Stimulated activated CD8-positive, alpha-beta memory T cell treated with anti-CD3 and anti-CD28 coated beads, Interleukin-15, amount 100 ng/mL, for 1 hour (primary cell): ENCODE measurements at places on chromosomes 2 and 18.

DNA sequence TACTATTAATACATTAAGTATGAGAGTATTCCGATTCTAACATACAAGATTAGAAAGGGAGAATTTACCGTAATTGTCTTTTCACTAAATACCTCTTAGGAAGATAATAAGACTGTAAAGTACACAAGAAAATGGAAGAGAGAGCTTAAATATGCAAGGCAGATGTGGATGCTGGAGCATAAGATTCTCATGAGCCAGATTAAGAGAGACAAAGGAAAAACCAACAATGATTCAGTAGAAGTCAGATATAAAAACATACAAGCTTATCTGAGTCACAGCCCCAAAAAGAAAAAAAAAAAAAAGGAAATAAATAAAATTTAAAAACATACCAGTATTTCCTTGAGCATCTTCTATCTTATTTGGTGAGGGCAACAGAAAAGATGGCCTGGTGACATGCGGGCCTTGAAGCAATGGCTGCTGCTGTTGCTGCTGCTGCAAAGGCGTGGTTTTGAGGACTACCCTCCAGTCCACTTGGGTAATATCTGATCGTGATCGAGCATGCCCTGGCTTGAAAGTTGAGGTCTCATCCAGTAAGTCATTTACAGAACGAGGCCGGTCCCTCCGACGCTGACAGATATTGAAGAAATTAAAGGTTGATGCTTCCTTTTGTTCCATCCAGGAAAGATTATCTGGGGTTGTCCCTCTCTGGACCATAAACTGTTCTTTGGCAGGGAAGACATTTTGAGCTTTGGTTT is 24.5 kb downstream of the PLEKHM3 start:
- no peak for DNase-seq

DNA sequence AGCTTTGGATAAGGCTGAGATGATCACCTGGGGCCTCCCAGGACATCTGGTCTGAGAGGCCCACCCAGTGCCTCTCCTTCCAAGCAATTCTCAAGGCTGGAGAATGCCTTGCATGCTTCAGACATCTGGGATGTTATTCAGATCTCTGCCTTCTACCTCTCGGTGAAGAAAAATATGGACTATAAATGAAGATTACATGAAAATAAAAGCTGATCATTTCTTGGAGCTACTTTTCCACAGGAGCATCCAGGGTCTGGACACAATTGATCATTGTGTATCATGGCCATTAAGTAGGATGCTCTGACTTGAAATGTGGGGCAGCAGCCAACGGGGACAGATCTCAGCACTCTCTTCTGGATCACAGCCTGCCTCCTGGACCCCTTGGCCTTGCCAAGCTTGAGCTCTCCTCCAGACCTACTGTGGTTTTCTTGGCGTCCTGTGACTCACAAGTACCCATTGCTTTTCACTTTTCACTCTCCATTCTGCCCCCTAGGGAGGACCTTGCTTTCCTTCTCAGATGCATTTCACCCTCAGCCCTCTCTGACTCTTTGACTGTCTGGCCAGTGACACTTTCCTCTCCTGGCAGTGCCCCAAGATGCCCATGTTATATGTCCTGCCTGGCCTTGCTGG is 203.1 kb downstream of the INSIG2 start:
- no peak for DNase-seq

GRCh38 chr2:227123697-227124096 is 40.3 kb downstream of the COL4A4 start:
- no peak for DNase-seq

GRCh38 chr2:161085149-161085548 is 75.1 kb upstream of the TANK start:
- DNase-seq = no peak

DNA sequence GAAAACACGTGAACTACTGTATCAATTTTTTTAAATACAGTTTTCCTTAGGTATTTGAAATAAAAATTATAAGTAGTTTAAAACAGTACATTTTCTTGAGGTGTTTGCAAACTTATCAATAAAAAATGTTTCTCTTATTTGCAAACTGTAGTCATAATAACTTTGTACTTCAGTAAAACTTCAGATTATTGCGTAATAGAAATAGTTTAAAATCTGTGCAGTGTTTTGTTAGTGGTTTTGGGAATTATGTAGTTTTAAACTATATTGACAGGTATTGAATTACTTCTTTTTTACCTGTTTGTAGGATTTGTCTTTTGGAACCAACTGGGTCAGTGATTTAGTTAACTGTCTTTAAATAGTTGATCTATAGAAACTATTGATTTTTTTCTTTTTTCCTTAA is 7.3 kb downstream of the NAPG start:
- no peak for DNase-seq

- no peak for DNase-seq
Observed at GRCh38 chr18:22005191-22005841, 164.1 kb upstream of the GATA6 start.

GRCh38 chr2:236798491-236798890 is 228.9 kb downstream of the ACKR3 start:
- no peak for DNase-seq

DNA sequence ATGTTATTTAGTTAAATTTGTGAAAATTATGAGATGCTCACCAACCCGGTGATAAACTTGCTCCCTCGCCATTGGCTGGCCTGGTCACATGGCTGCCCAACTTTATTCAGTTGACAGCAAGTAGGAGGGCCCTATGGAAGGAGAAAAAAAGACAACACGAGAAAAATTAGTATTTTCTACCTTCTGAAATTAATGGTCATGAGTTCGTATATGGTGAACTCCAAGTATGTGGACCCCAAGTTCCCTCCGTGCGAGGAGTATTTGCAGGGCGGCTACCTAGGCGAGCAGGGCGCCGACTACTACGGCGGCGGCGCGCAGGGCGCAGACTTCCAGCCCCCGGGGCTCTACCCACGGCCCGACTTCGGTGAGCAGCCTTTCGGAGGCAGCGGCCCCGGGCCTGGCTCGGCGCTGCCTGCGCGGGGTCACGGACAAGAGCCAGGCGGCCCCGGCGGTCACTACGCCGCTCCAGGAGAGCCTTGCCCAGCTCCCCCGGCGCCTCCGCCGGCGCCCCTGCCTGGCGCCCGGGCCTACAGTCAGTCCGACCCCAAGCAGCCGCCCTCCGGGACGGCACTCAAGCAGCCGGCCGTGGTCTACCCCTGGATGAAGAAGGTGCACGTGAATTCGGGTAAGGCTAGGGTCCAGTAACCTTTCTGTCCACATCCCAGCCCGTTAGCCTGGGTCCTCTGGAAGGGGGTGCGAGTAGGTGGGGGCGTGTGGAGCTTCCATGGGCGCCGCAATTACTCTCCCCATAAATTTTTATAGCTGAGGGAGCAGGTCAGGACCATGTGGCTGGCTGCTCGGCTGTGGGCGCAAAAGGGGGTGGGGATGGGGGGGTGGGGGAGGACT is at the start of gene HOXD4:
Gene HOXD4, plus strand, starts transcription at position 109 of the 846 bp plus-strand sequence. Its CDS starts 84 bp downstream, at position 193.
- no peak for DNase-seq

GRCh38 chr2:70087702-70088597 is 673 bp downstream of the PCBP1 start:
- DNase-seq = no peak

DNA sequence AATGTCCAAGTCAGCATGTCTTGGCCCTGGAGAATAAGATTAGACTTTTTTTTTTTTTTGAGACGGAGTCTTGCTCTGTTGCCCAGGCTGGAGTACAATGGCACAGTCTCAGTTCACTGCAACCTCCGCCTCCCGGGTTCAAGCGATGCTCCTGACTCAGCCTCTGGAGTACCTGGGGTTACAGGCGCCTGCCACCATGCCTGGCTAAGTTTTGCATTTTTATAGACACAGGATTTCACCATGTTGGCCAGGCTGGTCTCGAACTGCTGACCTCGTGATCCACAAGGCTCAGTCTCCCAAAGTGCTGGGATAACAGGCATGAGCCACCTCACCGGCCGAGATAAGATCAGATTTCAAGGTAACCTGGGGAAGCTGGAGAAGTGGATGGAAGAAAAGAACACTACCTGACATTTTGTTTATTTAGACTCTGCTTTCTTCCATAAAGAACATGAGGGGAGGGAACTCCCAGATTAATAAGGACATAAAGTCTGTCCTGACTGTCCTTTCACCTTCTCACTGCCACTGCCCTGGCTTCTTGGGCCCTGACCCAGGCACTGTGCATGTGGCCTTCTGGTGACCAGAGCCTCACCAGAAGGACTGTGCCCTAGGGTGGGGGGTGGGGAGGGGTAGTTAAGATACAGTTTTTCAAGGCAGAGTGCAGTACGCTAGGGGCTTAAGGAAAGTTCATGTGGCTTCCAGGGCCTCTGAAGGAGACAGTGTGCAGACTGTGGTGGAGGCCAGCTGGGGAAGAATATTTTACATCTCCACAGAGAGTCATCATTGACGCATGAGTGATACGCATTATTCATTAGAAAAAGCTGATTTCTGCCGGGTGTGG is 4.8 kb upstream of the IMPA2 start:
- no peak for DNase-seq

DNA sequence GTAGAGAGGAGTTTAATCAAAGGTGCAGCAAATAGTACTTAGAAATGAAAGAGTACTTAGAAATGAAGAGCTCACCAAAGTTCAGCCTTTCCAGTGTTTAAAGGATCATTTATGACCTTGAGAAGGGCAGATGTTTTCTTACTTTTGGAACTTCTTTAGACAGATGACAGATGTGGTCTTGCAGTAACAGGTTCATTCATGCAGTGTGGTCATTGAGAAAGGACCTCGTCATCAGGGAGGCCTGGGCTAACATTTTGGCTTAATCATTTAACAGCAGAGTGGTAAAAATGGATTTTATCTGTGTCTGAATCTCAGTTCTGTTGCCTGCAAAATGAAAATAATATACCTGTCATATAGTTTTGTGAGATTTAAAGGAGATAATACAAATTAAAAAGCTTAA is 75.1 kb upstream of the NT5C1B start:
- no peak for DNase-seq

DNA sequence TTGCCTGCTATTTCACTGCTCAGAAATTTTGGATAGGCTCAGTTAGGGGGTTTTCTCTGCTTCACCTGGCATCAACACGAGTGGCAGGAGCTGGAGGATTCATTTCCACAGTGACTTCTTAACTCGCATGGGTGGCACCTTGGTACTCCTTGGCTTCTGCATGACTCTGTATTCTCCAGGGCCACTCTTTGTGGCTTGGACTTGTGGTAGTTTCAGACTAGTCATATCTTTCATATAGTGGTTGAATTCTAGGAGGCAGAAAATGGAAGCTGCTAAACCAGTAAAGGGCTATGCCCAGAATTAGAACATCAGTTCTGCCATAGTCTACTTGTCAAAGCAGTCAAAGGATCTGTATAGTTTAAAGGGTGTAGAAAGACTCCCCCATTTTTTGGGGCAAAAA is 6.8 kb downstream of the MAIP1 start:
- no peak for DNase-seq

DNA sequence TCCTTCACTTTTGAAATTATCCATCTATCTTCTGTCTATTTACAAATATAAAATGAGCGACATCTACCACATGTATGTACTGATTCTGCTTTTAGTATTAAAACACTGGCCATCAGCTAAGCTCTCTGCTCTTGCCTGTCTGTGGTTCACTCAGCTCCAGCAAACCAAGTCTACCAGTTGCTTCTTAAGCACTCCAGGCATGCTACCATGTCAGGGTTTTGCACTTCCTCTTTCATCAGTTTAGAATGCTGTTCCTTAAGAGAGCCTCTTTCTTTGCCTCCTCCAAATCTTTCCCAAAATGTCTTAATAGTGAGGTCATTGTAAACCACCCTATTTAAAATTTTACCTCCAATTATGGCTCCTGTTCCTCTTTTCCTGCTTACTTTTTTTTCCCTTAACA is 59.5 kb downstream of the SCN3A start:
- DNase-seq = no peak

GRCh38 chr2:67626656-67627055 is 229.5 kb downstream of the ETAA1 start:
- DNase-seq = no peak

DNA sequence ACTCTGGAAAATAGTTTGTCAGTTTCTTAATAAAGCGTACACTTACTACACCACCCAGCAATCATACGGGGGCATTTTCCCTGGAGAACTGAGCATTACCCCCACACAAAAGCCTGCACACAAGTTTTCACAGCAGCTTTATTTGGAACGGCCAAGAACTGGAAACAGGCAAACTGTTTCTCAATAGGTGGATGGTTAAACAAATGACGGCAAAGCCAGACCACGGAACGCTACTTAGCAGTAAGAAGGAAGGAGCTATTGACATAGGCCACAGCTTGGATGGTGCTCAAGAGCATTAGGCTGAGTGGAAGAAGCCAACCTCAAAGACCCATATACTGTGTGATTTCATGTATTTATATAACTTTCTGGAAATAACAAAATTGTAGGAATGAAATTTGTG is 9.0 kb downstream of the MALL start:
- no peak for DNase-seq

DNA sequence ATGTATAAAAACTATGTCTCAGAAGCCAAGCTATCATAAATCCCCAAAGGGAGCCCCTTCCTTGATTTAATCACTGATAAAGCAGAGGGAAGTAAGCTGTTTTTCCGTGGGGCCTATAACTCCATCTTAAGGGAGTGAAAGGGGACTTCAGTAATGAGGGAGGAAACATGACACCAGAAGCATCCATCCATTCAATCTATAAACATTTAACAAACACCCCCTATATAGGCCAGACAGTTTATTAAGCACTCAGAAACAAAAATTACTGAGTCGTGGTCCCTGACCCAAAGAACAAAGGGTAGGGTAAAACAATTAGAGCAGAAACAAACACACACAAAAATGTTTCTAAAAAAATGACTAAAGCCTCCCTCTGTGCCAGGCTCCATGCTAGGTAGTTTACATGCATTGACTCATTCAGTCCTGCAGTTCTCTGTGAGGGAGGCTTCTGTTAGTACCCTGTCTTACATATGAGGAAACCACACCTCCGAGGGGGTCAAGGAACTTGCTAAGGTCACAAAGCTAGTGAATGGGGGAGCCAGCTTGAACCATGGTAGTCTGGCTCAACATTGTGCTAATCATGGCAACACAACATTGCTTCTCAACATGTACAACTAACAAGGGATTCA is 472.1 kb downstream of the CDH2 start:
- no peak for DNase-seq

DNA sequence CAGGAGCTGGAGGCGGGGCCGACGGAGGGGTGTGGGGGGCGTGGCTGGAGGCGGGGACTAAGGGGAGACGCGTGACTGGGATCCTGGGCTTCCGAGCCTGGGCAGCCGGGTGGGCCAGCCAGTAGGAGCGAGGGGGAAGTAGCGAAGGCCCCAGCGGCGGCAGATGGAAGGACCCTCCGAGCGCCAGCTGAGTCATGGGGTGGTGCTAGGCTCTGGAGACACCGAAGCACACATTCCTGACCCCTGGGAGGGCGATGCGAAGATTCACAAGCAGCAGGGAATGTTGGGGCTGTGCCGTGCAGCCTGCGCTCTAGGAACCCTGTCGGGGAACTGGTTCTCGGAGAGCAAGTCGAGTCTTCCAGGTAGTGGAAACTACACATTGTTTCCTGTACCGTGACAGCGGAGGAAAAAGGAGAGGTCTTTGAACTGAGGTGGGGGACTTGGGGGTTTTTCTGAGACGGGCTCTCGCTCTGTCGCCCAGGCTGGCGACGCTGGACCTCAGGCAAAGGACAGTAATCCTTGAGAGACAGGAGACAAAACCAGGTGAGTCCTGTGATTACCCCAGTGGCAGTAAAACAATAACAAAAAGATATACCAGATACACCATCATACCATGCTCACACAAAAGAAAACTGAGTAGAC is 650 bp upstream of the AFG3L2 start:
- no peak for DNase-seq
